ENCODE measurements at places on chromosomes 3 and 15.

DNA sequence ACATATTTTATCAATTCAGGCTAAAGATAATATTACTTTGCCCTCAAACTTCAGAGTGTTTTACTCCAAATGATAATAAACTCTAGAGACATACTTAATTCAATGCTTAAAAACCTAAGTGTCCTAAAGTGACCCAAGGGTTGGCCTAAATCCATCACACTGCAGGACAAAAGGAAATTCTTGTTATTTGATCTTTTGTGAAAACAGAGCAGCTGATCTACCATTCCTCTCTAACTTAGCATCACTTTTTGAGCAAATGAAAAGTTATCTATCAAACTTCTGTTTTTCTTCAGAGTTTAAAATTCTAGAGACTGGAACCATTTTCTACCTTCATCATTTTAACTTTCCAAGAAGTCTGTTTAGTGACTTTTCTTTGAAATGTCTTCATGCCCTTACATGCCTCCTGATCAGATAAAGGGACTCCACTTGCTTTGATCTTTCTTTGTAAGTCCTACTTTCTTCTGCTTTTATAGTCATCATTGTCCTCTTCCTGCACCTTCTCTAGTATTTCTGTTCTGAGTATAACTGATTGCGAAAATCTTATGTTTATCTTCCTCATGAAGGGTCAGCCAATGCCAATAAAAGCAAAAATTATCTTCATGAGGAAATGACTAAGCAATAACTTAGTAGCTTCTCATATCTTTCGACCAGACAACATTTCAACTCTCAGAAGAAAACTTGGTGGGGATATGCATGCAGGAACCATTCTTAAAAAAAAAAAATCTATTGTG, 378.7 kb upstream of the TGFBR2 start:
- DNase-seq: no peak

DNA sequence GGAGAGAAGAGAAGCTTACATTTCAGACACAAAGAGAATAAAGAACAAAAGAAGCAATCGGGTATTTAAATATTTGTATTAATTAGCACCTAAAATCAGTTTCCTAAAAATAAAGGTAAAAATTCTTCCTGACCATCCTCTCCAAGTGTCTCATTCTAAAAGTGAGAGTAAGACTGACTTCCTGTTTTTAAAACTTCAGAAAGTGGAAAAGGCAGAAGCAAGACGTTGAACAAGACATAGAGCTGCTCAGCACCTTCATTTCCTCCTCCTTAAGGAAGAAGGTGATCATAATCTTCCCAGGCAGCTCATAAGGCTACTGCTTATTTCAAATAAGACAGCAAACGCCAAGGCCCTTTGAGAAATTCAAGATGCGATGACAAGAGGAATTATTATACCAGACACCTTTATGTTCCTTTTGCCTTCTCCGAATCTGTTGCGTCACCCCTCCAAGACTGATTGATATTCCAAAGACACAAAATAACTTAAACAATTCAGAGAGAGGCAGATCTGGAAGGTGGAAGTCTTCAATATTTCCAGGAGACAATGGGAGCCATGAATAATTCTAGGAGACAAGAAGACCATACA, 238.8 kb upstream of the TLE3 start:
- no peak for DNase-seq

- DNase-seq: no peak
Measured at GRCh38 chr3:126961191-126961790, 21.6 kb upstream of the PLXNA1 start.

DNA sequence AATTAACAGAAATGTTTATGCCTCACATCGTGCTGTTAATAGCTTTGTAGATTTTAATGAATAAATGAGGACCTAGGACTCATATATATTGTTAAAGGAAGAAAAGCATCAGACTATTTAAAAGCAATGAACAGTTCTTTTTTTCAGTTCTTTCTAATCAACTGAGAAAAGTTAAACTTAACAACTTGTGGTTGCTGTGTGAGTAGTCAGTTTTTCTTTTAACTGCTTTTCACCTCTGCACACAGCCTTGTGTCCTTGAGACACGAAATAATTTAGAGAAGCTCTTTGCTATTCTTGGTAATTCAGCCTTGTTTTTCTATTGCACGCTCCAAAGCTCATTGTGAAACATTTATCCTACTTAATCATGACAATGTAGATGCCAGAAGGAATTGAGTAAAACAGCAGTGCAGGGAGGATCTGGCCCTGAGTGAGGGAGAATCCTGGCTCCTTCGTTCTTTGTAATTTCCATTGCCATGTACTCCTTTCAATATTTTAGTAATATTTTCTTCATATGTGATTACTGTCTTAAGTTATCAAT, 499.0 kb downstream of the PYDC2 start:
- no peak for DNase-seq

DNA sequence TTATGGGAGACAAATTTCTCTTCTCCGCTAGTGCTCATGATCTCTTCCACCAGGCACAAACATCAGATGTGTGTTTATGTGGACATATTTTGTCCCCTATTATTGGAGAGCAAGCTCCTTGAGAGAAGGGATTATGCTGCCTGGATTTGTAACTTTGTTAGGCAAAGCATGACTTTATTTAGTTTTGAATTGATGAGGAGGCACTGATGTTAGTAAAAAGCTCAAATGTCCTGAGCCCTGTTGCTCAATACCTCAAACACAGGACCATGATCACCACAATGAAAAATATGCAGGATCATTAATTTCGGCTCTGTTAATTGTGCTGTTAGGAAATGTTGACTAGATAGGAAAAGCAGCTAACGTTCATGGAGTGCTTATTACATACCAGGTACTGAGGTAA, 29.1 kb downstream of the SCG5 start:
- DNase-seq: no peak

DNA sequence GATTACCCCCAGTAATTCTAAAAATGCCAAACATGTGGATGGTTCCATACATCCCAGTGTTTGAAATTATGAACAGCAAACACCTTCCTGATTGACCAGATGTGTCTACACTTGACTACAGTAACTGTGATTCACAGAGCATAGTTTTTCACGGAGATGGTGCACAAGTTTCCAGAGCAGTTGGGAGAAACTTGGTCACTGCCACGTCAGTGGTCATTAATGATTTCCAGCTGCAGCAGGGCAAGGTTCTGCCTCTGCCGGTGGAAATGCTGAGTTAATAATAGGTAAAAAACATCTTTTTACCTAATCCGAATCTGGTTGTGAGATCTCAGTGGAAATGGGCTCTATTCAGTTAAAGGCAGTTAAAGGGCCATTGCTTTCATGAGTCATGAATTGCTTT, 154.1 kb upstream of the FEZF2 start:
- no peak for DNase-seq

DNA sequence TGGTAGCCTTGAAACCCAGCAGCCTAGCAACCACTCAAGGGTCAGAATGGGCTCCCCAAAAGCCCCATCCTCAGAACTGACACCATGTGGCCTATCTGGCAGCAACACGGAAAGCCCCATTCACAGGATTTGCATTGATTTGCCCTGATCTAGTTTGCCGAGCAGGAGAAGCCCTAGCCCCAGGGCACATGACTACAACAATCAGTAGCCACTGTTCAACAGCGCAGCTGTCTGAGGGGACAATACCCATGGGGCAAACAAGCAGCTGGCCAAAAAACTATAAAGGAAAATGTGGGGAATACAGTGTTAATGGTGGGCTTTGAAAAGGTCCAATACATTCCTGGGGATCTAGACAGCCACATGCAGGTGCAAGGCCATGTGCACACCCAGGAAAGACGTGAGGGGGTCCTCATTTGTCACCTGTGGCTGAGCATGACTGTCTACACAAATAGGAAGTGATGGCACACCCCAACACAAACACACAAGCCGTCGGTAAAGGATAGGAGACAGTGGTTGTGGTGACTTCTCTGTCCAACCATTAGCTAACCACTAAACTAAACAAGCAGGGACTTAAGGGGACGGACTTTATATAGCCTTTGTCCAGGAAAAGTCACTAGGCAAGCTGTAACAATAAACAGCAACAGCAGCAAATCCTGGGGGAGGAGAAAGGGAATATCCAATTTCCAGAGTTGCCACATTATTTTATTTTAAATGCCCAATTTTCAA, 113.7 kb downstream of the LRIG1 start:
- peak; percentile 31 for DNase-seq

DNA sequence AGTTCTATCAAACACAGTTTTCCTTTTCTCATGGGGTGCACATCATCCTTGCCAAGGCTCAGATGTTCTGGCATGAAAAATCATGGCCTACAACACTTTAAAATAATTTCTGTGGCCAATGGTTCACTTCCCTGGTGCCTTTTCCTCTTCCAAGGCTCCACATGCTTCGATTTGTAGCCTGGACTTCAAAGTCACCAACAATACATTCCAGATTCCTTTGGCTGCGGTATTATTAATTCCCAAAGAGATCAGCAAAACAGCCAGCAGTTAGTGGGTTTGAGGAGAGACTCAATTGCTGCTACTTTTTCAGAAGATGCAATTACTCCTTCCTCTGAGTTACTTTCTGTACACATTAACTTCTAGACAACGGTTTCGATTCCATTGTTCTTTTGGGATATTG, 80.3 kb upstream of the CCDC80 start:
- DNase-seq: no peak

GRCh38 chr15:35751413-35752133, 205.6 kb upstream of the DPH6 start:
- peak; percentile 82 for DNase-seq

DNA sequence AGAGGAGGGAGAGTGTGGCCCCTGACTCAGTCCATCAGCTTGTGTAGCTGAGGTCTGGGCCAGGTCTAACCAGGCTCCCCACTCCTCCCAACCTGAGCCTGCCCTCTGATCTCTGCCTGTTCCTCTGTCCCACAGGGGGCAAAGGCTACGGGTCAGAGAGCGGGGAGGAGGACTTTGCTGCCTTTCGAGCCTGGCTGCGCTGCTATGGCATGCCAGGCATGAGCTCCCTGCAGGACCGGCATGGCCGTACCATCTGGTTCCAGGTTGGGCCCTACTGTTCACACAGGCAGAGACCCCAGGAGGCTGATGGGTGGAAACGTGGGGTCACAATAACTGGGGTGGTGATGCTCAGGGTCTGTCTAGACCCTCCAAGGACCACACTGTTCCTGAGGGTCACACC, 6.8 kb downstream of the NEIL1 start:
- DNase-seq: no peak

DNA sequence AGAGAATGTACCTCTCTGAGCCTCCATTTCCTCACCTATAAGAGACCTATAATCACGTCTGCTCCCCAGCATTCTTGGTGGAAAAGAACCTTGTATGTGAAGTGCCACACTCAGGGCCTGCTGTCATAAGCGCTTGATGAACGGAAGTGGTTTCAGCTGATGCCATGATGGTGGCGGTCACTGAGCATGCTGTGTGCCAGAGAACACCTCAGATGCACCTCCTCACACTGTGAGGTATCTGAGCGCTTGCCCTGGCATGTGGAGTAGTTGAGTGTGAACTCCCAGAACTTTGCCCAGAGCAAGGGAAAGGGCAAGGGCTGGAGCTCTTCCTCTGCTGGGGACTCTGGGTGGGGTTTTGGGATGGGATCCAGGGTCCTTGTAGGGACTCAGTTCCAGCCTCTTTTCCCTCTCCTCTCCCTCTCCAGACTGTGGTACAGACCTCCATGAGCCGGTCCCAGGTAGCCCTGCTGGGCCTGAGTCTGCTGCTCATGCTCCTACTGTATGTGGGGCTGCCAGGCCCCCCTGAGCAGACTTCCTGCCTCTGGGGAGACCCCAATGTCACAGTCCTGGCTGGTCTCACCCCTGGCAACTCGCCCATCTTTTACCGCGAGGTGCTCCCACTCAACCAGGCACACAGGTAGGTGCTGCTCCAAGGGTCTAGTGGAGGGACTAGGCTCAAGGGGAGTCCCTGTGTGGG, 2.7 kb downstream of the ABHD14A start:
- DNase-seq: no peak

- no peak for DNase-seq
Measured at GRCh38 chr3:104388619-104389018, 978.1 kb upstream of the ALCAM start.

DNA sequence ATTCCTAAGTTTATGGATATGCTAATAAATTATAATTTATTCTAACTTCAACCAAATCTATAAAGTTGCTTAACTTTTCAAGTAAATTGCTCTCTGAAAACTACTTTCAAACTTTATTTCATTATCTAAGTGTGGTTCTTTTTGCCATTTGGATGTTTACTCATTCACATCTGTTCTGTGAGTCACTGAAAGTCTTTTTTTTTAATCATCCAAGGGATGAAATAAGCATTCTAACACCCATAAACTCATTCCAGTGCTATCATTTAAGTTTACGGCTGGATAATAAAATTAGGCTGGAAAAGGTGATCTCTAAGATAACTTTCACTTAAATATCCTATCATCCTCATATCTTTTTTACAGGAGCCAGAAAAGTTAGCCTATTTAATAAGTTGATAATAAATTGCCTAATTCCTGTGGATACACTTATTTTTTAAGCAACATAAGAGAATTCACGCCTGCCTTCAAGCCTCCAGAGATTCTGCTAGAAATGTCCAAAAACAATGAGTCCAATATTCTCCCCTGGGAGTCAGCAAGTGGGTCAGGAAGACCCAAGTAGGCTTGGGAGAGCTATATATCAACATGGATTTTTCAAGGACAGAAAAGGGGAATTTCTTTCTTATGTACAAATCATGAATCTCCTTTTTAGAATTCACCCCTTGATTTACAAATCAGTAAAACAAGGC, 25.8 kb downstream of the SCG3 start:
- no peak for DNase-seq

DNA sequence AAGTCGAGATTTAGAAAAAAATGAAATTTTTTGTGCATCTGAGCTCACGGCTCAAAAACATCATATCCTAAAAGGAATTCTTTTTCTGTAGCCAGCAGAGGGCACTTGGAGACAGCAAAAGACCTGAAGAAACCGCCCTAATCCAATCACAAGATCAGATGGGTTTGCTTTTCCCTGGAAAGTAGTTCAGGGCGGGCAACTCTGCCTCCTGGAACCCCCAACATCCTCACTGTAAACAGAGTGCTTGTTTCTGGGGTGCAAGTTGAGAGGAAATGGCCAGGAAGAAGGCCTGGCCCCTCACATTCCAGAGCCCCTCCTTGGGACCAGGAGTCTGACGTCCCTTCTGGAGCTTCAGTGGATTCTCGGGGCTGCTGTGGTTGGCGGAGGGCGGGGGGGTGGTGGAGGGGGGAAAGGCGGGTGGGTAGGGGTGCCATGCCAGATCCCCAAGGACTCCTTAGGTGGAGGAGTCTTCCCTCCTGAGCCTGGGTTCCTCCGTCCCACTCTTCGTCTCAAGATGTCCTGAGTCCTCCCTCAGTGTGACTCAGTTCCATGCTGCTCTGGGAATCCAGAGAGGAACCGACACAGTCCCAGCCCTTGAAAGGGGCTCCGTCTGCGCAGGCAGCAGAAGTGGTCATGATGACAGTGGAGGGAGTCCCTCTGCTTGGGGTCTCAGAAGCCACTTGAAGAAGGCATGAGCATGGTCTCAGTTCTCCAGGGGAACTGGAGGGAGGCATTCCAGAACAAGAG, 35.9 kb downstream of the CCK start:
- no peak for DNase-seq

DNA sequence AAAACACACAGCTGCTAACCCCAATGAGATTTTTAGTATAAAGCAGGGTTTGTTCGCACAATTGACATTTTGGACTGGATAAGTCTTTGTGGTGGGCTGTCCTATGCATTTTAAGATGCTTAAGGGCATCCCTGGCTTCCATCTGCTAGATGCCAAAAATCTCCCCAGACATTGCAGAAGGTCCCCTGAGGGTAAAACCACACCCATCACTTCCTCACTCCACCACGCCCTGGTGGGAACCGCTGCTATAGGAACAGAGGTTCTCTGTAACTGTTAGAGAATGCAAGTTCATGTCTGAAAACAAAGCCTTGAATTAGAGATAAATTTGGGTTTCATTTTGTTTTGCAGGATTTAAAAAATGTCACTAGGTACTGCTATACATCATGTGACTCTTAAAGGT, 67.7 kb downstream of the ARHGEF26 start:
- DNase-seq: no peak

- DNase-seq: no peak
Measured at GRCh38 chr15:51483985-51484384, 138.6 kb downstream of the DMXL2 start.
